ENCODE measurements at places on chromosomes 6 and 20. TPM values are rescaled to one million over a fixed set of nuclear protein-coding genes. Genes with fewer than 3 reads are reported as not detected.

CPNE5 gene
- not detected for total RNA-seq

TMEM200A gene
- total RNA-seq: 0.79 TPM

TRIM40 gene
- total RNA-seq: not detected

ARMH2 gene
- not detected for total RNA-seq

SLC4A11 gene
- 3.2 TPM for total RNA-seq

KCNB1 gene
- not detected for total RNA-seq

OR2J3 gene
- total RNA-seq: not detected

NRSN2 gene
- total RNA-seq: 2.1 TPM

DNA sequence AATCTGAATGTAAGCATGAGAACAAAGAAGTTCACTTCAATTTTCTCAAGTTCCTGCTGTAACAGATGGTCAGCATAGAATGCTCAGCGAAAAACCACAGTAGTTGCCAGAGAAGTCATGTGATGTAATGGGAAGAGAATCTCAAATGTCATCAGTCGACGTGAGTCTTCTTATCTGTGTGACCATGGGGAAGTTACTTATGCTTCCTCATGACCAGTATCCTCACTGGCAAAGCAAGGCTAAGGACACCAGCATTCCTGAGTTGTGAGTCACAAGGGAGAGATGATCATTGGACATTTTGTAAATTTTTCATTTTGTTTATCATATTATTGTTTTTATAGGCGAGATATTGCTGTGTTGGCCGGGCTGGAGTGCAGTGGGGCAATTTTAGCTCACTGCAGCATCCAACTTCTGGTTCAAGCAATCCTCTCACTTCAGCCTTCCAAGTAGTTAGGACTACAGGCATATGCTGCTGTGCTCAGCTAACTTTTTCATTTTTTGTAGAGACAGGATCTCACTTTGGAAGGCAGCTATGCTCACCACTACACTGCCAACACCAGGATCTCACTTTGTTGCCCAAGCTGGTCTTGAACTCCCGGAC lies 21.9 kb downstream of the SGK1 start:
- DNase-seq: peak; percentile 63

DNA sequence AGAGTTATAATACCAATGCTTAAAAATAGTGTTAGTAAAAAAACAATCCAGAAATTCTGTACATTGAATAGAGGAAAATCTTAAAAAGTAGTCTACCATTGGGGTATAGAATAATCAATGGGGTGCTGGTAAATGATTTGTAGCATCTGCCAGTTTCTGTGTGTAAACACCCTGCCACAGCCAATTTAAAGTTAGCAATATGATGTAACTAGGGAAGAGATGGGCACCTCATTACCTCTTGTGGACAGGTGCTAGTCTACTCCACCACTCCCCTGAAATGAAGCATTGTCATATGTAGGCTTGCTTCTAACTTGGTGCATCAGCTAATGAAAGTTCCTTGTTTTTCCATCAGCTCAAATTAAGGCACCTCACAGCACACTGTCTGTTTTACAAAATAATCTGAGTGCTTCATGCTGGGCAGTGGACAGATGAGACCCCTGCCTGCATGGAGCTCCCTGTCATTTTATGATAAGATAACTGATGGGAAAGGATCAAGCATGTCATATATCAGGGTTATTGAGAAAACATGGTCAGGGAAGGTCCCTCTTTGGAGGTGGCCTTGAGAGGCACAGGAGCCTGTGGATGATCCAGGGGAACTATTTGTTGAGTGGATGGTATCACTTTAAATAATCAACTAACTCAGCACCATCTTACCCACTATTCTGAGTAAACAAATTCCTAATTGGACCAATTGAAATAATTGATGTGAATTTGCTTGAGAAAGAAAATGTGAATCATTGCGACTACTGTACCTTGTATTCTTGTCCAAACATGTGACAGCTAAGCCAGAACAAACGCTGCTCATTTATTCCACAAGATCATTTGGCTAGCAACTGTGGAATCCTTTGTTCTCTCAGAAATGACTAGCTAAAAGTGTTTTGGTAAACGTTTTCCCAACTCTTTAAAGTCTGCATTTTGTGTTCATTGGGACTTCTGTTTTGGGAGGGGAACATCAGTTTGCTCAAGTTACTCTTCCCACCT lies 45.9 kb upstream of the CSE1L start:
- peak; percentile 89 for DNase-seq

DNA sequence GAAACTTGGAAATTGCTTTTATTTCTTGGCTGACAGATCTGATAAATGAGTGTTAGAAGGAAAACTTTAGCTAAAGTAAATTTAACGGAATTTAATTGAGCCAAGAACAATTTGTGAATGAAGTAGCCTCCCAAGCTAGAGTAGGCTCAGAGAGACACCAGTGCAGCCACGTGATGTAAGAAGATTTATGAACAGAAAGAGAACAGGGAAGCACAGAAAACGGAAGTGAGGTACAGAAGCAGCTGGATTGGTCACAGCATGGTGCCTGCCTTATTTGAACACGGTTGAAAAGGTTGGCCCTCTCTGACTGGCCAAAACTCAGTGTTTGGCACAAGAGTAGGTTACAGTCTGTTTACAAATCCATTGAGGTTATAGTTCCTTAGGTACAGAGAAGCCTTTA lies 29.5 kb upstream of the IFNGR1 start:
- DNase-seq: no peak

DNA sequence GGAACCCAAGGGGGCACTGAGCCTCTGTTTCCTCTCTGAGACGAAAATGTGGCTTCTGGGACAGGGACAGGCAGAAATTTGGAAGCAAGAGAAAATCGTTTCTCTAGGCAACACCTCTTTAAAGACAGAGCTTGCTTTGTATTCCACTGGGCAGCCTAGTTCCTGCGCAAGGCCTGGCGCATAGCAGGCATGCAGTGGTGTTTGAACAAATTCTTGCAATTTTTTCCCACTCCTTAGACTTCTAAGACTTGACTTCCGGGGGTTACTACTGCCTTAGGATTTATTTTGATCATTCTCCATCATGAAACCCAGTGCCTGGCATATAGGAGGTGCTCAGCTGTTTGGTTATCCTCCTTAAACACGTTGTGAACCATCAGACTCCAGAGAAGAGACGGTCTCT lies 249.0 kb upstream of the KCNG1 start:
- DNase-seq: no peak

GRCh38 chr6:46948699-46949098 lies 27.0 kb upstream of the ADGRF5 start:
- DNase-seq: no peak

DNA sequence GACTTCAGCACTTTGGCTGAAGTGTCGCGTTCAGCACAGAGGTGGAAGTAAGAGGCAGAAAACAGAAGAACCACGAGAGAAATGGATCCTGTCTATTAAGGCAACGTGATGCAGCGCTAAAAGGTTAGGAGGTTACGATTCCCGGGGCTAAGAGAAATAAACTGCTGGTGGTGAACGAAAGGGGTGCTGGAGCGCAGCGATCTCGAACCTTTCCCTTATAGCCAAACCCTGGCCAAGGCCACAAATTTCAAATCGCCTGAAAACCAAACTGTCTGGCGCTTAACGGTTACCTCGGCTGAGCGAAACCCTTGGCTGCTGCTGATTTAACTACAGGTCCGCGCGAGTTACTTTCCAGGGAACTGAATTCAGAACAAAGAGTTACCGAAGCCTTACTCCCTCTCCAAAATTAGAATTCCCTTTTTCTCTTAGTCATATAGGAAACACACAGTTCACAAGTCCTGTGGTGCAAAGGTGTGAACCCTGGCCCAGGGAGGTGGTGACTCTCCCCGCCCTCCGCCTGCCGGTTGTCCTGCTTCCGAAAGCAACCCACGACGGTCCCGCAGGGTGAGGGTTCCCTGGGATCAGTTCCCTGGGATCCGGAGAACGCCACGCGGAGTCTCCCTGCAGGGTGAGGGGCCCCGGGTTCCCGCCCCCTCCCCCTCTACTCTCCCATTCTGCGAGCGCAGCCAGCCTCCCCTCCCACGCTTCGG lies 1.3 kb upstream of the SLC35D3 start:
- DNase-seq: peak; percentile 5

DNA sequence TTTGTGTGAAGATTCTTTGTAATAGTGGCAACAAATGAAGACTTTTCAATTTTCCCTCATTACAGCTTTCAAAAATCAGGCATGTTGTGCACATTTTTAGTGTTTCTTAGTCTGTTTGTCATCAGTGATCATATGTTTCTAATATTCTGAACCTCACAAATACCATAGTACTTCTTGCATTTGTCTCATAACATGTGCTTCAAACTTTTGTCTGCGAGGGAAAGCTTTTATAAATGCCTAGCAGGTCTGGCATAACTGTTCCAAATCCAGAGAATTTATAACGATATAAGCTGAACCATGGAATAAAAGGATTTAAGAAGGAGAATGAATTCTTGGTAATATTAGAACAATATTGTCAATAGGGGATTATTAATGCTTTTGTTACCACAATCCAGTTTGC lies 670.2 kb downstream of the RFPL4B start:
- no peak for DNase-seq

DNA sequence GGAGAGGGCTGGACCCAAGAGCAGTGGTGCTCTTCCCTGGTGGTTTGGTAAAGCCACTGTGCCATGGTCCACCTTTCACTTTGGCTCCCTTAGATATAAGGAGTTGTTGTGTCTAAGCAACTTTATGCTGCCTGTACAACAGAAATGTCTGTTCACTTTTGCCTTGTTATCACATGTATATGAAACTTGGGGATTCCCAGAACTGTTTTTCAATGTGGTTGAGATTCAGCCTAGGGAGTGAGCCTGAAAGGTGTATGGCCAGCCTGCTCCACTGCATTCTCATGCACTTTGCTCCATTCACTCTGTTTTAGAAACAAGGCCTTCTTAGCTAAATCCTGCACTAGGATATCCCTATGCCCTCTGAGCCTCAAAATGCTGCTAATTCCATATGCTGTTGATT lies 234.5 kb upstream of the THEMIS start:
- DNase-seq: peak; percentile 23

DNA sequence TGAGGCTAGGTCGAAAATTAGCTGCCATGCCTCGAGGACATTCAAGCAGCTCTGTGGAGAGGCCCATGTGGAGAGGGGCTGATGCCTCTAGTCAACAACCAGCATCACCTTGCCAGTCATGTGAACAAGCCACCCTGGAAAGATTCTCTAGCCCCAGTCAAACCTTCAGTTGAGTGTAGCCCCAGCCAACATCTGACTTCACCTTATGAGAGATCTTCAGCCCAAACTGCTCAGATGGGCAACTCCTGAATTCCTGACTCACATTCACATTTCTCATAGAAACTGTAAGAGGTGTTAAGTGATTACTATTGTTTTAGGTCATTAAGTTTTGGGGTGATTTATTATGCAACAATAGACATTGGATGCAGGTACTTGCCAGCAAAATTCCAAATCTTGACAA lies 44.9 kb downstream of the GJA10 start:
- no peak for DNase-seq

- DNase-seq: no peak
Measured at GRCh38 chr6:15426901-15427300, 181.0 kb downstream of the JARID2 start.

DNA sequence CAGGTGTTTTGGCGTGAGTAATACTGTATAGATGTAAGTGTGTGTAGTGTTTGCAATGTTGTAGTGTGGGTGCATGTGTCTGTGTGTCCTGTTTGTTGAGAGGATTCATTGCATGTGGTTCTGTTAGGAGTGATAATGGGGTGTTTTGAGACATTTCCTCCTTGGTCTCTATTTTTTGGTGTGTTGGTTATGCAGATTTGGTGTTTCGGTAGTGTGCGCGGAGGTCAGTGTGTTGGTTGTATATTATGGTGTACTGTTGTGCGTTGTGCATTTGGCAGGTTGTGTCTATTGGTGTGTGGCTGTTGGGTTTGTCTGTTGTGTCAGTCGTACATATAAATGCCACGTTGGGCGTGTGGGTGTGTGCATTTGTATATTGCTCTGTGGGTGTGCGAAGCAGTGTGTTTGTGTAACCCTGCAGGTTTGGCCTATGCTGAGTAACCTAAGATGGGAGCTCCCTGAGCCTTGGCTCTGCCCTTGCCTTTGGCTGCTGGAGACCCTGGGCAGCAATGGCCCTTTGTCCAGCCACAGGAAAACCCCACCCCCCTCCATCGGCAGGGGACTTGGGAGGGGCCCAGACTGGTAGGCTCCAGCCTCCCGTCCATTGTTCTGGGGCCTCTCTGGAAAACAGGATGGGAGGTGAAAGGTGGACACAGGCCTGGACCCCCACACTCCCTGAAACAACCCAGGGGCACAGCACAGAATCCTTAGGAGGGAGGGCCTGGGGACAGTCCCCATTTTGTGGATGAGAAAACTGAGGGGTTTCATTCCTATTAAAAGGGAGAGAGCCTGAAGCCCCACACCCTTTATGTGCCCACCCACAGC lies 10.3 kb upstream of the ID1 start:
- DNase-seq: no peak

All from bronchial epithelial cell (primary cell).